ENCODE measurements at places on chromosomes 2 and 18.

DNA sequence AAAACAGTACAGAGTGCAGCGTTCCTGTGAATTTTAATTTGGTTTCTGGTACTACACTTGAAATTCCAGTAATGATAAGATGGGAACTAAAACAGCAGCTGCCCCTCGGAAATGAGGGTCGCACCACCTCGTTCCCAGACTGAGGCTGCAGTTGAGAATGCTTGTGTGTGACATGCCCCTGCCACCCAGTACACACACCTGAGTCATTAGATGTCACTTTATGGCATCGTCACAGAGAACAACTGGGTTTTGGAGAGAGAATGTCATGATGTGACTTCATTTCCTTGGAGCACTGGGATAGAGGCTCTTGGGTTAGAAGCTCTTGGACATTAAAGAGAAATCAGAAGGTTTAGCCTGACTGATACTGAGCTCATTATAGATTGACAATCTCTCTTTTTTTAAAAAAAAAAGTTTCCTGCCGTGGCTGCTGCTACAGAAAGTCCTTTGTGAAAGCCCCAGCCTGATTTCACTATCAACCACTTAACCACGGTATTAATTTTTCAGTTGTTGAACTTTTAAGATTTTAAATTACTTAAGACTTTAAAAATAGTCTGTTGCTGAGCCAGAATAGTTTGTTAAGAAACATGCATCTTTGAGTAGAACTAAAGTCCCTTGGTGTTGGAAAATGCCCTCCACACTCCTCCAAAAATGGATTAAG lies 24.5 kb downstream of the BCL2L11 start:
- DNase-seq = no peak

GRCh38 chr2:149084924-149085795 lies 46.7 kb downstream of the LYPD6B start:
- no peak for DNase-seq

GRCh38 chr2:66521291-66521922 lies 86.5 kb downstream of the MEIS1 start:
- DNase-seq = no peak

DNA sequence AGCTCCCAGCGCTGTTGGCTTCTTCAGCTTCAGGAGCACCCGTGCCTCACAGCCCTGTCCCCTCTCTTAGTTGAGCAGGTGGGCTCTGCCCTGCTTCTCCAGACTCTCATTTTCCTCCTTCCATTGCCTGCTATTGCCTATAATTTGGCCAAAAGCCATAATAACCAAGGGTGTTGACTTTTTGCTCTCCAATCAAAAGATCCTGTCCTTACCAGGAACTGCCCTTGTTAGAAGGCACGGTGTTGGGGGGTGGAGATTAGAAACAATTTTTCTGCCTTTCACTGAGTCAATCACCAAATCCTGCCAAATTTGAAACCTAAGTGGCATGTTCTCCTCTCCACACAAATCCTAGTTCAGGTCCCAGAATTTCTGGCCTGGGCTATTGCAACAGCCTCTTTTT lies 16.7 kb upstream of the PDIA6 start:
- DNase-seq = no peak

DNA sequence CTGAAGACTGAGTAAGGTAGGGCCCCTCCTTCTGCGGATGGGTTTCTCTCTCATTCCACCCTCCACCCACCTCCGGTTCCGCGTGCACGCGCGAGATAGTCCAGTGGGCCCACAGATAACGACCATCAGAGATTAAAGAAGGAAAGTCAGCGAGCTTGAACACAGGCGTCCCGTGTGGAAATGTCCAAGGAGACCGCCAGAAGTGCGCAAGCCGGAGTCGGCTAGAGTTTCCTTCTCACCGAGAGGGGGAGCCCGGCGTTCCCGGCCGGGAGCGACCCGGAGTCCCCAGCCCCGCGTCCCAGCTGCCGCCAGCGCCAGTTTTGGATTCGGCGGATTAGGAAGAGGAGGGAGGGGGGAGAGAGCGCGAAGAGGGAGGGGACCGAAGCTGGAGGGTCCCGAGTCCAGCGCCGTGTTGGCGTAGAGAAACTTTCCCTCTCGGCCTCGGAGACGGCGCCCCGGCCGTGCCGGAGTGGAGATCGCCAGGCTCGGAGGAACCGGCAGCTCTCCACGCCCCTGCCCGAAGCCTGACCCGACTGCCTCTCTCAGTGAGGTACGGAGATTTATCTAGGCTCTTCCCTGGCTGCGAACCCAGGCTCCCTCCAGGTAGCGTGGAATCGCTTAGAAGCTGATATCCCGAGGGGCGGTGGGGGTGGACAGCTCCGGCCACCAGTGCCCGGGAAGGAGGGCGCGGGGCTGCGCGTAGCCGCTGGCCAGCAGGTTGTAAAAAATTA lies at the start of gene GULP1:
GULP1 (plus strand) TSS at position 258 of the 731 bp plus-strand sequence. CDS start 185,829 bp downstream, outside the sequence.
- peak; percentile 5 for DNase-seq

- no peak for DNase-seq
Measured at GRCh38 chr2:30222636-30223360, 8.5 kb upstream of the LBH start.

DNA sequence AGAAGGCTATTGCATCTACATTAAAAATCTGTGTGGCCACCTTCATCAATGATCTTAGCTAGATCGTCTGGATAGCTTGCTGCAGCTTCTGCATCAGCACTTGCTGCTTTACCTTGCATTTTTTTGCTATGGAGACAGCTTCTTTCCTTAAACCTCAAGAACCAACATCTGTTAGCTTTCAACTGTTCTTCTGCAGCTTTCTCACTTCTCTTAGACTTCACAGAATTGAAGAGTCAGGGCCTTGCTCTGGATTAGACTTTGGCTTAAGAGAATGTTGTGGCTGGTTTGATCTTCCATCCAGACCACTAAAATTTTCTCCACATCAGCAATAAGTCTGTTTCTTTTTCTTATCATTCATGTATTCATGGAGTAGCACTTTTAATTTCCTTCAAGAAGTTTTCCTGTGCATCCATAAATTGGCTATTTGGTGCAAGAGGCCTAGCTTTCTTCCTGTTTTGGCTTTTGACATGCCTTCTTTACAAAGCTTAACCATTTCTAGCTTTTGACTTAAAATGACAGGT lies 54.4 kb upstream of the MAP4K4 start:
- DNase-seq = no peak

DNA sequence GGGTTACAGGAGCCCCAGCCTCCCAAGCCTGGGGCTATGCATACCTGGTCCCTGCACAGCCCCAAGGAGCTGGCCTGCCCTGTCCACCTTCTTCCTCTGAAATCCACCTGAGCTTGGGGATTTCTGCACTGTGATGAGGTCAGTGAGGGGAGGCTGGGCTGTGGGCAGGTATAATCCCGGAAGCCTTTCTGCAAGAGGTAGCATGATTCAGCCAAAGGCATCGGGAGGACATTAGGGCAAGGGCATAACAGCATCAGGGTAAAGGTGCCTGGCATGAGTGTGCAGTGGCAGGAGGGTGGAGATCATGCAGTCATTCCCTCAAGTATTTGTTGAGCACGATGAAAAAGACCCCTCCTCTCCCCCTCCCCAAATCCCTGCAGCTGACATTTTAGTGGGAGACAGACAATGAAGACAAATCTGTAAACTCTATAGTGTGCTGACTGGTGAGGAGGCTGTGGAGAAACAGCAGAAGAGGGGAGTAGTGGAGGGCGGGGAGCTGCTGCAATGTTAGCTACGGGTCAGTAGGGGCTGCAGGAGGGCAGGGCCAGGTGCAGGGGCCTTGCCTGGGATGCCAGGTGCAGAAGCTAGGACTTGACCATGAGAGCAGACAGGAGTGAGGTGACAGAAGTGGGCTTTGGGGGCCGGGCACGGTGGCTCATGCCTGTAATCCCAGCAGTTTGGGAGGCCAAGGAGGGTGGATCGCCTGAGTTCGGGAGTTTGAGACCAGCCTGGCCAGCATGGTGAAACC lies 18.7 kb downstream of the ZFP36L2 start:
- no peak for DNase-seq

DNA sequence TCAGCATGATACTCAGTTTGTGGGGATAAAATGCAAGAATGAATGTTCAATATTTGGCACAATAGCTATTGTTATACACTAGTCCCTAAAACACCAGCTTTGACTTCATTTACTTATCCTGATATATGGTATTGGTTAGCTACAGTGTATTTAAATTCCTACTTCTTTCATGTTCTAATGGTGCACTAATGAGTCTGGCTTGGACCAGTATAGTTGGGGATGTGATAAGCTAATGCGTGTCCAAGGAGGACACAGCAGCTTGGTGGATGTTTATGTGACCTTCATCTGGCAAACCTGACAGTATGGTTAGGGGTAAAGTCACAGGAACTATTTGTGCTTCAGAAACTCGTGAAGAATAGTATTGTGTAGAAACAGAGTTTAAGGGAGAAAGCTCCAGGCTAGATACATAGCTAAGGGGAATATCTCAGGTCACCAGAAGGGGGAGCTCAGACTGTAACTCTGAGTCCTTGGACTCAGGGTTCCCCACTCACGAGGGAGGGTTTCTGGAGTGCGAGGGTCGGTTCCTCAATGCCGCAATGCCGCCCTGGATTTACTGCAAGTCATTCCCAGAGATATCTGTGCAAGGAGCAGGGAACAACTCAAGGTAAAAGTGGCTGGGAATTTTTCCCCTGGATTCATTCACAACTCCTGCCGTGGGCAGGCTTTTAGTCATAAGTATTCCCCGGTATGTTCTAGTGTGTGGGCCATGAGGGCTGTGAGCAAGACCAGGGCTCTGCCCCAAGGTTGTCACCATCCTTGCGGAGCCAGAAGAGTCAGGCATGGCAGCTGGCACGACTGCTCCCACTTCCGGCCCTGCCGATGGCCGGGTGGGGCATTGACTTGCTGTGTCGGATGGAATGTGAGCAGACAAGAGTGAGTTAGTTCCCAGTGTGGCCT lies 14.5 kb downstream of the IL1R2 start:
- DNase-seq = peak; percentile 26

GRCh38 chr2:149049142-149049541 lies 10.6 kb downstream of the LYPD6B start:
- DNase-seq = no peak

DNA sequence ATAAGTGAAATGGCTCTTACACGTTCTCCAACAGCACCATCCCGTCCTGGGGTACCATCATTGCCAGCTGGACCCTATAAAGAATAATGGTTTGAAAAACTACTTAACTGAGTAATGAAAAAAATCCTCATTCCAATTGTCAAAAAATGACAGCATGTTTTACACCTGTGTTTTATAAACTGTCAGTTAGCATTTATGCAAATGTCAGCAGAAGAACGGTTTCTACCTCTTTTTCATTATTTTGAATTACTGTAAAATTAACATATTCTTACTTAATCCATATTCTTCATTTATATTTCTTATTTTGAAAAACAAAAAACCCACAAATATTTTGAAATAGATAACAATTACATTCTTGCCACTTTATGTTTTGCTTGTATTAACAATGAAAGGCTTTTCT lies 74.0 kb downstream of the COL3A1 start:
- no peak for DNase-seq

DNA sequence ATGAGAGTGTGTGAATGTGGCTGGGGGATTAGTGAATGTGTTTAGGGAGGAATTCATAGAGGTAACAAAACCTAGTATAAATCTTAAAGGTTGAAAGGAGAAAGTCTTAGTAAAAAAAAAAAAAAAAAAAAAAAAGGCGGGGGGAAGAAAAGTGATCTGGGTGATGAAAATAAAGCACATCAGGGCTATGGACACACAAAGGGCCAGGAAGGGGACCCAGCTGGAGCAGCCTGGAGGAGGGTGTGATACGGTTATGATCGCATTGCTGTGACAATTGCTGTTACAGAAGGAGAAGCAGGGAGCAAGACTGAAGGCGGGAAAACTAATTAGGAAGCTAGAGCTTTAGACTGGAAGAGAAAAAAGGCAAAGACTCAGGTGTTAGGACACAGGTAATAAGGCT lies 85.4 kb downstream of the DLGAP1 start:
- DNase-seq = no peak

GRCh38 chr18:48990481-48991318 lies 39.9 kb upstream of the SMAD7 start:
- DNase-seq = no peak
